ENCODE measurements at places on chromosomes 1 and 21.

DNA sequence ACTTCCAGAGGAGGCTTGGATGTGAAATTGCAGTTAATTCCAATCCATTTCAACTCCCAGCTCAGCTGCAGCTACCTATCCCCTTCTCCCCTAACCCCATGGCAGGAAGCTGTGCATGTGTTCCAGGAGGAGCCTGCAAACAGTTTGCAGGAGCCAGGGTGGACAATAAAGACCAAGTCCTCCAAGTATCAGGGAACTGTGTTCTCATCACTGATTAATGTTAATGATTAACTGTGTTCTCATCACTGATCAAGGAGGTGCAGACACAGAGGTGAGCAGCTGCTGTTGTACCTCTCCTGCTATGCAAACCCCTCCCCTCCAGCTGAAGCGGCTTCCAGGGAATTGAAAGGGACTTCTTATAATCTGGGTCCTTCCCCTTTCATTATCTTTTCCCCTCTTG lies 19.2 kb downstream of the CLDN19 start:
- DNase-seq: no peak

DNA sequence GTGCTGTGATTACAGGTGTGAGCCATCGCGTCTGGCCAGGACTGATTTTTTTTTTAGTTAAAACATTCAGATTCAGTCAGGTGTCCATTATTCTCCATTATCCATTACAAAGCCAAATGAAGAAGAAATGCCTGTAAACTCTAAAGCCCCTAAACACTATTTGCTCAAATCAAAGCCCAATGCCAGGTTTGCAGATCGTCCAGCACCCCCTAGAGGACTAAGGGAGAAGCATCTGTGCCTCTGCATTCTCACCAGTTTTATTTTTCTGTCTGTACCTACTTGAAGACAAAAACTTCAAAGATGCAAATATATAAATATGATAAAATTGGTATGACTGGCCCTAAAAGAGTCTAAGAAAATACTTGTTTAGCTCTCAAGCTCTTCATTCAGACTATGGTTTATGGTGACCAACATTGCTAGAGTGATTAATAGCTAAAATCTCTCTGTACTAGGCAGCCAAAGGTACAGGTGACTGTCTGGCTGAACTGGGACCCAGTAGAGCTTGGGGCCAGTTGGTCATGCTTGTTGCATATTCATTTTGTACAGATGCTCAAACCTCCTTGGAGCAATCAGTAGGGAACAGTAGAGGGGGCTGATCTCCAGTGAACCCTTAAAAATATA lies 138.4 kb downstream of the SYT2 start:
- DNase-seq: peak; percentile 61

GRCh38 chr1:151511636-151512215 lies 539 bp downstream of the CGN start:
- DNase-seq: no peak

GRCh38 chr1:221937155-221937953 lies 195.5 kb upstream of the DUSP10 start:
- DNase-seq: no peak

GRCh38 chr1:24134376-24134775 lies 8.6 kb downstream of the IL22RA1 start:
- DNase-seq: no peak

Measured in fibroblast of mammary gland (primary cell).